ENCODE measurements at places on chromosomes 13 and 19.

DNA sequence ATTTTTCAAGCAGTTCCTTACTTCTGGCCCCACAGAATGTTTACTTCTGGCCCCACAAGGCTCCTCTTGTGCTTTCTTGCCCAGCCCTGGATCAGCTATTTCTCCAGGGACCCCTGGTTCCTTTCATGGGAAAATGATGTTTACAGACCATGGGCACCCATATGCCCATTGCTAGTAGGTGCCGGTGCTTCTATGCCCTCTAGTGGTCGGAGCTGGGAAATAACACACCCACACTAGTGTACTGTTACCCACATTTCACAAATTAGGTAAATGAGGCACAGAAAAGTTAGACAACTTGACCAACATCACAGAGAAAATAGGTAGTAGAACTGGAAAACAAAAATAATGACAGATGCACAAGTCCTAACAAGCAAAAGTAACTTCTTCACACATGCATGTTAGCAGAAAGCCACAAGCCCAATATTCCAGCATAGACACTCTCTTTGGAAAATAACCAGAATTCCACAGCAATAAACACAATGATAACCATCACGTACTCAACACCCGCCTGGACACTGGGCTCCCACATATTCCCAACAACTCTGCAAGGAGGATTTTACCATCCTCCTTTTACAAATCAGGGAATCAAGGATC lies 1.3 kb upstream of the CEACAM6 start:
- DNase-seq, result no peak

DNA sequence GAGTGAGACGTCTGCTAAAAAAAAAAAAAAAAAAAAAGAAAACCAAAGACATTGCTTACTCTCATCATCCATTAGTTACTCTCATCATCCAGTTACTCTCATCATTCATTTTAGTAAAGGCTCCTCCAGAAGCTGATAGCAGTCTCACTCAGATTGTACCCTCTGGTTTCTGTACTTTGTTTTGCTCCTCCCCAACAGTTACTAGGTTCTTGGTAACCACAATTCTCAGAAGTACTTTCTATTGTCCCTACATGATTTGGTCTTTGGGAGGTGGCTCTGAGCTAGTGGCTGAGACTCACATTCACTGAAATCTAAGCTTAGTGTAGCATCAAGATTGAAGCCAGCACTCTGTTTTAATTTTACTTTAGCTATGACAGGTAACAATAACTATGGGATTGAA lies 14.3 kb downstream of the ERICH4 start:
- DNase-seq, result no peak

GRCh38 chr19:10378124-10378523 lies 2.2 kb downstream of the TYK2 start:
- DNase-seq, result no peak

DNA sequence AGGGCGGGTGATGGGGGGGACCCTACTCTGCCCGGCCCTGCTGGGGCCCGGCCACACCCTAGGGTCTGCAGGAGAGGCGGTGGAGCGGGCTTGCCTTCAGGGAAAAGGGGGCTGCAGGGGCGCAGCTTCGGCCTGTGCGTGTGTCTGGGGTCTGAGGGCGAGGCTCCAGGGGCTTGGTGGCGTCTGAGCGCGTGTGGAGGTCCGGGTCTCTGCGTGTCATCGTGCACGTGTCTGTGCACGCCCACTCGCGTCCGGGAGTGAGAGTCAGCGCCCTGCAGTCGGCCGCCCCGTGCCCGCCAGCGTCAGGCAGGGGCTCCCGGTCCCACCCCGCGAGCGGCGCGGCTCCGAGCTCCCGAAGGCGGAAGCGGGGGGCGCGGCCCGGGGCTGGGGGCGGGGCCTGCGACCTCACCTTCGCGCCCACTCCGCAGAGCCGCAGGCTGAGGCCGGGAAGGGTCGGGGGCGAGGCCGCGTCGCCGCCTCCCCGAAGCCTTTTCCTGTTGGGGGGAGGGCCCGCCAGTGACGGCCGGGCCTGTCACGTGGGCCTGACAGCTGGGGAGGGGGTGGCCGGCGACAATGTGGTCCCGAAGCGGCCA lies at the start of gene ARHGAP45:
Gene ARHGAP45, plus strand, starts transcription at position 420 of the 593 bp plus-strand sequence. CDS start 239 bp downstream, outside the sequence.
- no peak for DNase-seq

DNA sequence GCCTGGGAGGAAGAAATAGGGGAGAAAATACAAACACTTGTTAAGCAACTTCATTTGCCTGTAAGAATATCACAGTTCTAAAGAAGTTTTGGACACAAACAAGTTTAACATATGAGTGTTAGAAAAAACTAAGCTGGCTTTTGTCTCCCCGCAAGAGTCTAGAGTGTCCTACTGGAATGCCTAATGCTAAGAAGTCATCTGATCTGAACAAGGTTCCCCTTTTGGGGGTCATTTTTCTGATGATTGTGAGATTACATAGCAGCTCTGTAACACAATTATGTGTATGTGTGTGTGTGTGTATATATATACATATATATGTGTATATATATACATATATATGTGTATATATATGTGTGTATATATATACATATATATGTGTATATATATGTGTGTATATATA lies 12.7 kb downstream of the DNMT1 start:
- no peak for DNase-seq

DNA sequence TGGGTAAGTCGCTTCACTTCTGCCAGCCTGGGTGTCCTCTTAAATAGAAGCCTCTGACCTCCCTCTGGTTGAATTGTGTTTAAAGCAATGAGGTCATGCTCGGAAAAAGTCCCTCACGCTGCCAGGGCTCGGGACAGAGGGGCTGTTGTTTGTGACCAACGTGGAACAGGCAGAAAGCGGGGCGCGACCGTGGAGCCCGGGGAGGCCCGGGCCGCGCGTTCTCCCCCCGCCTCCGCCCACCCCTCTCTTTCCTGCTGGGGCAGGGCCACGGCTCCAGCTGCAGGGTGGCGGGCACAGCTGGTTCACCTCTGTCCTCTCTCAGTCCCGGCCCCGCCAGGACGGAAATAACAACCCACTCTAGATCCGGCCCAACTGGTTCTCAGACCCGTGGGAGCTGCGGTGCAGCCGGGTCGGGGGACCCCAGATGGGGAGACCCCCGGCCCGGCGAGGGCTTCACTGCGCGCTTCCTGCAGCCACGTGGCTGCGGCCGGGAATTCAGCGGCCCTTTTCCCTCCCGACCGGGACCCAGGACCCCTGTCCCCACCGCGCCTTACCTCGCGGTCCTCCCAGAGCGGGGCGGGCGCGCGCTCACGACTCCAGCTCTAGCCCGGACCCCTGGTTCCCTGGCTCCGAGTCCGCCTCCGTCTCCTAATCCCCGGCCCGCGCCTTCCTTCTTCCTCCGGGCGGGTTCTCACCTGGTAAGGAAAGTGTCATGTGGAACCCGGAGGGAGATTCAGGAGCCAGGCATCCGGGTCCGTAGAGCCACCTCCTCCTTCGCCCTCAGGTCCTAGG lies 1.9 kb downstream of the CDC42EP5 start:
- DNase-seq, result no peak

DNA sequence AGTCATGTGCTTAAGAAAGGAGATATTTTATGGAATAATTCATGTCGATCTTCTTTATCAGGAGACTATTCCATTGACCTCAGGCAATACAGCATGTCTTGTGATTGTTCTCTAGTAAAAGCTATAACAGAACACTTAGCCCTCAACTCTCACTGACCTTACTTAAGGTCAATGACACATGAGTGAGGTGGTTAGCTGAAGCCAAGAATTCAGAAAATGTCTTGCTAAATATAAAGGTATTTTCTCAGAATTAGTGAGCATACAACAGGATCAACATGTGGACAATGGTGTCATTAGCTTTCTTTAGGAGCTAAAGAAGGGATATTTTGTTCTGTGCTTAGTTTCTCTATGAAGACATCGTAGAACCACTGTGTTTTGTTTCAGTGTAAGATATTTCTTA lies 1730.4 kb upstream of the SLC10A2 start:
- DNase-seq, result no peak

GRCh38 chr13:45258334-45258675 lies 57.5 kb upstream of the KCTD4 start:
- no peak for DNase-seq

- no peak for DNase-seq
These were observed 41.3 kb downstream of the FLT3 start for GRCh38 chr13:28058866-28059613.

DNA sequence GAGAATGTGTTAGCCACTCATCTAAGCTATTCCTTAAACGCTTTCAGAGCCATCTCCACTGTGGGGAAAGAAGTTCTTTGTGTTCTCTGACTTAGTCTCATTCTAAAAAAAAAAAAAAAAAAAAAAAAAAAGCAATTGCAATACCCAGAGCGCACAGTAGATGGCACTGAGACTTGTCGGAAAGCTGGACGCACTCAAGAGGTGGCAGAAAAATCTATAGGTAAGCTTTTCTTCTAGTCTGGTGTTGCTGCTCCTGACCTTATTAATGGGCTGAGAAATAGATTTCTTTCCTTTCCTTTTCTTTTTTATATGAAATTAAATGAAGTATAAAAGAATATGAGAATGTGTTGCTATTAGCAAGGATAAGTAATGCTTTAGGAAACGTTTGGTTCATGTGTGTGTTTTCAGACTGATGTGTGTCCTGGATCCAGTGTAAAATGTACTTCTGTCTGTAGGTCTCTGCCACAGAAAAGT lies 4.7 kb upstream of the GJB2 start:
- DNase-seq, result no peak

- DNase-seq, result no peak
These were observed 2.6 kb upstream of the PDE4A start for GRCh38 chr19:10417541-10418234.

- no peak for DNase-seq
These were observed 1.7 kb upstream of the PRR20A start for GRCh38 chr13:57138988-57139387.

DNA sequence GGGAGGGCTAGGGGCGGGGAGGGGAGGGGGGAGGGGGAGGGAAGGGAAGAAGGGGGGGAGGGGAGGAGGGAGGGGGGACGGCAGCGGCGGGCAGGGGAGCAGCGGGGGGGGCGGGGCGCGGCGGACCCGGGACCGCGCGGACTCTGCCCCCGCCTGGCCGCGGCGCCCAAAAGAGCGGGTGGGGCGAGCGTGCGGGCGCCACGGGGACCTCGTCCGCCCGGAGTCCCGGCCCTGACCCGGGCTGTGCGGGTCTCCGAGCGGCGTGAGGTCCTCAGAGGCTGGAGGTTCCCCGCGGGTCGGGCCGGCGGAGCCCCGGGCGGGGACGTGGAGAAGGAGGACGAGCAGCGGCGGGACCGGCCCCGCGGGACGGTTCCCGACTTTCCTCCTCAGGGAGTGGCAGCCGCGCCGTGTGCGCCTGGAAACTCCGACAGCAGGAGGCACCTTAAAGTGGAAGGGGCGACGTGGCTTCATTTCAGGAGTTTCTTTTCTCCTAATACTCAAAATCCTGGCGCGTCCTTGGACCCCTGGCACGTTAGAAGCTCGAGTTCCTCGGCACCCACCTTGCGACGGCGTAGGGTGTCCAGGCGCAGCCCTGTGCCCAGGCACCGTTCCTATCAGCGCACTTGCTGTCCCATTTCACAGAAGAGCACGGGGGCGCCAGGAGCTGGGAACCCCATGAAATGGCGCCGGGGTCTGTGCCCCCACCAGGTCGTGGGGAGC lies 518 bp upstream of the PLPP2 start:
- DNase-seq, result no peak

DNA sequence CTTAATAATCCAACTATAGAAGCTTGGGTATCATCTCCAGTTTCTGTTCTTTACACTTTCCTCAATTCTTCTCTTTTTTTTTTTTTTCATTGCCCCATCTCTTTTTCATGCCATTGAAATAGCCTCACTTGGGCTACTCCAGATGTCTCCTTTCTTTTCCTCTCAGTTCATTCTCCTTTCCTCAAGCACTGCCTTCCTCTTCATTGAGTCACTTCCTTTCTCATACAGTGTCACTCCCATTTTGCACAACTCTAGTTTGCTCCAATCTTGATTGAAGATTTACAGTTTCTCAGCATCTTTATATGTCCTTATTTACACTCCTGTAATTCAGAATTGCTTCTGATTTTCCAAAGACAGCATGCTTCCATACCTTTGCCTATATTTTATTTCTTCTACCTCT lies 61.3 kb downstream of the IPO5 start:
- DNase-seq, result no peak

DNA sequence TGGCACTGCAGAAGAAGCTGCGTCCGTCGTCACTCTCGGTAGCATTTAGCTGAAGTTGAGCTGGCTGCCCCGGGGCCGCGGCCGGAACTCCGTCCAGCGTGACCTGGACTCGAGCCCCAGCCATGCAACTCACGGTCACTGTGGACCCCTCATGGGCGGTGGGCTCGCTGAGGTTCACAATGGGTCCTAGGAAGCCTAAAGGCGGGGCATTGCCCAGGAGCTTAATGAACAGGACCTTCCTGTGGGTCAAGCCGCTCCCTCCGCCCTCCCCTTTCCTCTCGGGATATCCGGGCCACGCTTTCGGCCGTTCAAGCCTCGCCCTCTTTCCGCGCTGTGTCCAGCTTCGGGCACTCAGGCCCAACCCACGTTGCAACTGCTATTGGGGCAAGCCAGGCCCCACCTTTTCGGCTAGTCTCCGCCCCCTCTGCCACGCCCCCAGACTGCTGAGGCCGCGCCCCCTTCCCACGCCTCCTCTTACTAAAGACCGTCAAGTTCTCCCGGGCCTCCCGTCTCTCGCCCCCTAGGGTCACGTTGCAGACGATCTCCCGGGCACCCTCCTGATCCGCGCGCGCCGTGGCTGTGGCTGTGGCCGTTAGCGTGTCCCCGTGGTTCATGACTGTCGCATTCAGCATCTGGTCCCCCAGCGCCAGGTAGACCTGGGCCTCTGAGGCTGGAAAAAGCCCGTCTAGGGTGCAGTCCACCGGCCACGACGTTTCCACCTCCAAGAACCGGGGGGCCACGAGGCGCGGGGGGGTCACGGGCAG lies 1.4 kb upstream of the RAVER1 start:
- peak; percentile 86 for DNase-seq

- no peak for DNase-seq
These were observed 137.6 kb downstream of the FOXO1 start for GRCh38 chr13:40528881-40529280.

DNA sequence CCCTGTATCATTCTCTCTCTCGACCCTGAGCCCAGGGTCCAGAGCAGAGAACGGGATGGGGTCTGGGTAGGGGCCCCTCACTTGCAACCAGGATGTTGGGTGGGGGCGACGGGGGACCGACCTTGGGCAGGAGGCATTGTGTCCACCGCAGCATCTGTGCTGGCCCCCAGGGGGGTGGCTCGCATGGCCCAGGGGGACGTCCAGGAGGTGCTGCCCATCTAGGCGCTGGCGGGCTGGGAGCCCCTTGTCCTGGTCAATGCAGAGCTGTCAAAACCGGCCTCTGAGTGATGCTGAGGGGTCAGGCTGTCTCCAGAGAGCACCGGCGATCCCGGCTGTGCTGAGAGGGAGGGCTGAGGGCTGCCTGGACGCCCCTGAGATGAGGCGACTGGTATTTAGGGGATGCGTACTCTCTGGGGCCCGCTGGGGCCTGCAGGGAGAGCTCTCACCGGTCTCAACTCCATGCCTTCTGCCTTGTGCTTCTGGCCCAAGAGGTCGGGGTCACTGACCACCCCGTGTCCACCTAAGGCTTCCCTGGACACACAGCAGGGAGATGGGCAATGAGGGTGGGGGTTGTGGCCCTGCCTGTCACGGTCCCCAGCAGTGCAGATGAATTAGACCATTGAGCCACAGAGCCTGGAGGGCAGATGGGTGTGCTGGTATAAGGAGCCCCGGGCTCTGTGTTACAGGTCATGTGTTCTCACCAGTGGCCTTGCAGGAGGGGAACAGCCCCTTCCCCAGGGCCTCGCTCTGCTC lies 8.6 kb downstream of the RPS9 start:
- no peak for DNase-seq

Data from GOT3 (cell line).